ENCODE measurements at places on chromosomes 6 and 20. TPM values are rescaled to one million over a fixed set of nuclear protein-coding genes. Genes with fewer than 3 reads are reported as not detected.

The SPTLC3 gene
- total RNA-seq: 0.26 TPM

DNA sequence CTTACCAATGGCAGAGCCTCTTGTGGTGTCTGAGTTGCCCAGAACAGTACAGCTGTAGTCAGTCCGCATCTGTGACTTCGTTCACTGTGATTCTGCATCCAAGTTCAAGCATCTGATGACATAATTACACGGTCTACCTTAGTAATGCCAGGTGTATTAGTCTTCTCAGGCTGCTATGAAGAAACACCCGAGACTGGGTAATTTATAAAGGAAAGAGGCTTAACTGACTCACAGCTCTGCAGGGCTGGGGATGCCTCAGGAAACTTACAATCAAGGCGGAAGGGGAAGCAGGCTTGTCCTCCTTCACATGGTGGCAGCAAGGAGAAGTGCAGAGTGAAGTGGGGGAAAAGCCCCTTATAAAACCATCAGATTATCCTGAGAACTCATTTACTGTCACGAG, 163.9 kb upstream of the SULF2 start:
- H3K27me3 ChIP-seq: no peaks in the 10 kb centered on the region
- DNase-seq: no peak
- H3K27ac ChIP-seq: no peak overlapping the region
- no peaks in the 10 kb centered on the region for H3K36me3 ChIP-seq
- no peaks in the 10 kb centered on the region for H3K4me1 ChIP-seq

DNA sequence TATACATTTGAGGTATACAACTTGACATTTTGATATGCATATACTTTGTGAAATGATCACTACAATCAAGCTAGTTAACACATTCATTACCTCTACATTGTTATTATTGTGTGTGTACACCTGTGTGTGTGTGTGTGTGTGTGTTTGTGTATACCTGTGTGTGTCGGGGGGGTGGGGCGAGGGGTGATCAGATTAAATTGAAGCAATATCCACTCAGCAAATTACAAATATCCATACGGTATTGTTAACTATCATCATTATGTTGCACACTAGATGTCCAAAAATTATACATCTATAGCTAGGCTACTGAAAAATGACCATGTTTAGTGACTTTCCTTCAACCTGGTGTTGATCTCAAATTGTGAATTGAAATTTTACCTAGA, 1.8 kb downstream of the RHAG start:
- H3K4me3 ChIP-seq: no peak overlapping the region
- H3K4me1 ChIP-seq: no peaks in the 10 kb centered on the region
- H3K27me3 ChIP-seq: peaks cover 1% of the 10 kb centered on the region

GRCh38 chr6:56475736-56476457, 166.8 kb downstream of the DST start:
- H3K4me1 ChIP-seq: no peaks in the 10 kb centered on the region
- no peak overlapping the region for H3K27ac ChIP-seq
- no peak for DNase-seq
- H3K4me3 ChIP-seq: no peak overlapping the region
- no peaks in the 10 kb centered on the region for H3K27me3 ChIP-seq
- no peaks in the 10 kb centered on the region for H3K36me3 ChIP-seq

DNA sequence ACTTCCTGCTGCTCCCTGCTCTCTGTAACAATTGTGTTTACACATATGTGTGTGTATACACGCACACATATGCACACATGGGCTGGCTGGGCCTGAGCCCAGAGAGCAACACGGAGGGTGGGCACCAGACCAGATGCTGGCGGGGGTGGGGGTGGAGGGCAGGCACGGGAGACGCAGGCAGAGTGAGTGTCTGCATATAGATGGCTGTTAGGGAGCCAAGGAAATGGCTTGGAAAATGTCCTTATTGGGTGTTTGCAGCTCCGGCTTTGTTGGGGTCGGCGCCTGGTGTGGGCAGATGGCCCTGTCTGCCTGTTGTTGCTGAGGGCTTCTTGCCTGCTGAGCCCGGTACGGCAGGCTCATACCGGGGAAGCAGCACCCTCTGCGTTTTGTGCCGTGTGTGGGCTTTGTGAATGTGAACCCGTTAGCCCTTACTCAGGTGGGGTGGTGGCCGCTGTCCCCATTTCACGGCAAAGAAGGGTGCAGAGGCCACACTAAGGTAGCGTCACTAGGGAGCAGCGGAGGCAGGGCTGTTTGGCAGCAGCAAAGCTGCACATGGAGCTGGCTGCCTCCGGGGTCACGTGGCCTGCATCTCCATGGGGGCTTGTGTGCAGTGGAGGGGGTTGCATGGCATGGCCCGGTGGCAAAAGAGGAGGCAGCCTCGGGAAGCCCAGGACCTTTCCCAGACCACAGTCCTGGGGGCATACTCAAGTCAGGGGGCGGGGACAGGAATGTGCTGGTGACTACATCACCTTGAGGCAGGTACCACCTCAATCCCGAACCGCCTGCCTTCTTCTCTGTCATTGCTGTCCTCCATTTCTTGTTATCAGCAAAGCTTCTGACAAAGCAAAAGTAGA, 47.4 kb upstream of the SRF start:
- H3K27ac ChIP-seq: no peak overlapping the region
- no peaks in the 10 kb centered on the region for H3K4me1 ChIP-seq
- no peak overlapping the region for H3K4me3 ChIP-seq
- H3K36me3 ChIP-seq: no peaks in the 10 kb centered on the region
- no peak for DNase-seq

DNA sequence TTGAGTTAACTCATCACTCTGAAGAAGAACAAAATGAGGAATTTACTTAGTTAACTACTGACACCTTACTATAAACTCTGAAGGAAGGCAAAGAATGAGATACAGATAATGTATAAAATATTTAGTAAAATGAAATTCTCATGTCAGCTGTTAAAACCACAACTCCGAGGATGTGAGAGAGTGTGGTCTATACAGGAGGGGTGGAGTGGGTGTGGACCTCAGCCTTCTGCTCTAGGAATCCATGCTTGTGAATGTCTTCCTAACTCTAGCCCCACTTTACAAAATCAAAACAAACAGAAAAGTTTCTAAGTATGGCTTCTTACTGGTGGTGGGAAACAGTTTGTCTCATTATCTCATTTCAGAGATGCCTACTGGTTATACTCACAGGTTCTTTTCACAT, 14.2 kb downstream of the PPP1R14C start:
- no peak overlapping the region for H3K27ac ChIP-seq
- H3K4me3 ChIP-seq: no peak overlapping the region
- H3K36me3 ChIP-seq: no peaks in the 10 kb centered on the region
- no peak for DNase-seq
- peaks cover 38% of the 10 kb centered on the region for H3K27me3 ChIP-seq
- peaks cover 14% of the 10 kb centered on the region for H3K4me1 ChIP-seq

DNA sequence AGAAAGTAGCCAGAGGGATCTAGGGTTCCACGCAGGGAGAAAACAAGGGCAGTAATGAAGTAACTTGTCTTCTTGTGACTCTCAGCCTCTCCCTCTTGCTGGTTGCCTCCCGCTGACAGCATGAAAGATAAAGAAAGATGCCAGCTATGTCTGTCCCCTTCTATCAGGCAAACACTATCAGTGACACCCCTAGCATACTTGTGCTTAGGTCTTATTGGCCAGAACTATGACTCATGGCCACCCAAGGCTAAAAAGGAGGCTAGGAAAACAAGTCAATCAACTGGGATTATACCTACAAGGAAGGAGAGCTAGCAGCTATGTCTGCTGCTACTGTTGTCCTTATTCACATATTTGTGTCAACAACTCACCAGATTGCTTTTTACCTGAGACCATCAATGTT, 206.8 kb upstream of the SOX4 start:
- no peak overlapping the region for H3K27ac ChIP-seq
- H3K36me3 ChIP-seq: no peaks in the 10 kb centered on the region
- H3K4me1 ChIP-seq: no peaks in the 10 kb centered on the region
- no peak overlapping the region for H3K4me3 ChIP-seq

DNA sequence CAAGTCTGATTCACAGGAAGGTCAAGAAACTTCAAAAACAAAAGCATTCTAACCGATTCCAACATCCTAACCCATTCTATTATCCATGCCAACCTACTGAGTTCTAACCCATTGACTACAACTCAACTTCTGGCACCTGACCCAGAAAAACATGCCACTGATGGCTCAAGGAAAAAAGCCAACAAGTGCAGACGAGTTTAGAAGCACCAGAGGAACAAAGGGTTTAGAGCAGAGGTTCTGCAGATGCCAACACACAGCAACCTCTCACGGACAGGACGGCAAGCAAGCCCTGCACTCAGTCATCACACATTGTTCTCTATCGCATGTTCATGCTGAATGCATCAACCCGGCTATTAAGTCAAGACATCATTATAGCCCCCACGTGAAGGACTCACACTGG, 25.2 kb upstream of the MC3R start:
- DNase-seq: no peak
- H3K36me3 ChIP-seq: no peaks in the 10 kb centered on the region
- H3K27me3 ChIP-seq: no peaks in the 10 kb centered on the region

DNA sequence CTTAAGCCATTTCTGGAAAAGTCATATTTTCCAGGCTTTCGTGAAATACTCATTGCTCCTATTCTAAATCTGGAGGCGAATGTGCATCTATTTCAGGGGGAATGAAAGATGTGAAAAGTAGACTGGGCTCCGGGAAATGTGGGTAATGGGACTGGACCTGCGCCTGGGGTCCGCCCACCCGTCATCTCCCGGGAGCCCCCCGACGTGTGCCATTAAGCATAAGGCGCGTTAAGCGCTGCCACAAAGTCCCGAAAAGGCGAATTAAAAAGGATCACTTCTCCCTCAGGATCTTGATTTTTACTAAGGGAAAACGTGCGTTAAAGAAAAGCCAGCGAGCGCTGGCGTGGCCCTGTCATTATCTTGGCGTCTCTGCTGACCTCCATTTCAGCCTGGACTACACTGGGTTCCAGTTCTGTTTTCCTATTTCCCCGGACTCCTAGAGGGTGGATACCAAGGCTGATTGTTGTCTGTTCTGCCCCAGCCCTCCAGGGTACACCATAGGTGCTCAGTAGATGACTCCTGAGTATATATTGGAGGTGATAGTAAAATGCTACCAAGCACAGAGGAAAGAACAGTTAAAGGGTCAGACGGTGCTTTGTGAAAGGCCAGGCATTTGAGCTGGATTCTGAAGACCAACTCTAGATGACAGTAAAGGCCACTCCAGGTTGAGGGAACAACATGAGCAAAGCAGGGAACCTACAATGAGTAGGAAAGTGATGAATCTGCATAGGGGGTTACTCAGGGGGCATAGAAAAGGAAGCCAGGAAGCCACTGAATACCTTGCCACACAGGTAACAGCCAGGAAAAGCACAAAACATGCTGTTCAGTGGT, 89.2 kb upstream of the ARID1B start:
- peaks cover 20% of the 10 kb centered on the region for H3K4me1 ChIP-seq
- H3K4me3 ChIP-seq: peak overlapping the region; percentile 79
- peak; percentile 62 for DNase-seq
- no peaks in the 10 kb centered on the region for H3K36me3 ChIP-seq
- H3K27me3 ChIP-seq: peaks cover 11% of the 10 kb centered on the region
- H3K27ac ChIP-seq: peak overlapping the region; percentile 81

DNA sequence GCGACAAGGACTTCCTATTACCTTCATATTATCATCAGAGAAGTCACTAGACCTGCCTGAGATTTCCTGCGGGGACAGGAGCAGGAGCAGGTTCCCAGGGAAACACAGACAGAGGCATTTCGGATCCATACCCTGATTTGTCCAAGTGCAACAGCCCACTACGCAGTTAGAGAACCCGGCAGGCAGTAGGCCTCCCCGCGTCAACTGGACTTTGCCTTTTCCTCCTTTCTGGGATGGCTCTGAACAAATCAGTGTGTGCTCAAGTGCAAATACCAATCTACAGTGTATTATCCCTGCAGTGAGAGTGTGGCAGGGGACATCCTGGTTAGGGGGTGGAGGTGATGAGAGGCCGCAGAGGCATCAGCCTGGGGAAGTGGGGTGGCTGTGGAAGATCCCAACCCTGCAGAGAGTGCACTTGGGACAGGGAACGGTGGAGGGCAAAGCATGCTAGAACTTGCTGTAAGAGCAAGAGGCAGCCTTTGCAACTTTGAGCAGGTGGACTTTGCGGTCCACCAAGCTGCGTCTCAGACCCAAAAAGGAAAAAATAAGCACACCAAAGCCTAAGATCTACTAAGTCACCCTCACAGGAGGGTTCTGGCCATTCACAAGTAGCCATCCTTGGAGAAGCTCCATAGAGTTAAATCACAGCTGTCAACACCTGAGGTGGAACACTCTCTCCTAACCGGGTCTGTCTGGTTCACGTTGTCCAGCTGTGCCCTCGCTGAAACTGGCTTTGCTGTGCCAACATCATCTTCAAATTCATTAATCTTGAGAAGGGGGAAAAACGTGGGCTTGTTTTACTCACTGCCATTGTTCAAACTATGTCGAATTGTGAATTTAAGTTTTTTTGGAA, 159.1 kb downstream of the ZDHHC14 start:
- peaks cover 30% of the 10 kb centered on the region for H3K36me3 ChIP-seq
- no peak overlapping the region for H3K27ac ChIP-seq
- H3K4me1 ChIP-seq: peaks cover 36% of the 10 kb centered on the region

- no peak overlapping the region for H3K4me3 ChIP-seq
- H3K4me1 ChIP-seq: peaks cover 3% of the 10 kb centered on the region
- no peaks in the 10 kb centered on the region for H3K36me3 ChIP-seq
- H3K27ac ChIP-seq: no peak overlapping the region
- H3K27me3 ChIP-seq: no peaks in the 10 kb centered on the region
Measured at GRCh38 chr6:71333050-71333449, 44.4 kb downstream of the OGFRL1 start.
